ENCODE measurements at places on chromosomes 16 and 17.

DNA sequence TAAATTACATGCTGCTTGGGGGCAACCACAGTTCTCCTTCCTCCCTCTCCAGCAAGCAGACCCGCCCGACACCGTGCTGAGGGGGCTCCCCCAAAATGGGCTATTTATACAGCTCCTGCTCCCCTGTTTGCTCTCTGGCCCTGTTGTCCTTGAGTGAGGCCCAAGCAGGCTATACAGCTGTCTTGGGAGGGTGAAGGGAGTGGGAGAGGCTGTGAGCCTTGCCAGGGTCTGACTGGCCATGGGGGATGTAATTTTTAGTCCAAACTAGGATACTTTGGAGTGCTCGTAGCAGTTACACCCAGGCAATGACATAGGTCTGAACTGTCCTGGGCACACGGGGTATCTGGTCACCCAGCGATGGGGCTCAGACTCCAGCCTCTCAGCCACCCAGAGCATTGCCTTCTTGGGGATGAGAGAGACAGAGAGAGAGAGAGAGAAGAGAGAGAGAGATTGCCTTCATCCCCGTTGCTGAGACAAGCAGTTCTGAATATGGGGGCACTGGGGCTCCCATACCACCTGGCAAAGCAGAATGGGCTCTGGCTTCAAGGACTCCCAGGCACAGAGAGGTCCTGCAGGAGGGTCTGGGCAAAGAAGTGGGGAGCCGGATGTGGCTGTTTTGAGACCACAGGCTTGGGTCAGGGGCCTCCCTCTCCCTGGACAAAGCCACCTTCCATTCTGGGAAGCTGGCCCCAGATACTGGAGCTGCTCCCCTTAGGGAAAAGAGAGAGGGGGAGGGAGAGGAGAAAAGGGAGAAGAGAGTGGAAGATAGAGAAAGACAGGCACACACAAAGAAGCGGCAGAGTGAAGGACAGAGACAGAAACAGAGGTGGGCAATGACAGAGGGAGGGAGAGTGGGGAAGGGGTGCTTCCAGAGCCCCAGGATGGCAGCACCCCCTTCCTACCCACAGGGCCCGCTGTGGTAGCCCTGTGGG, 10.7 kb upstream of the TMEM92 start:
- DNase-seq, result no peak

- DNase-seq, result no peak
These were observed 40.5 kb upstream of the ATP2A3 start for GRCh38 chr17:4004517-4005295.

DNA sequence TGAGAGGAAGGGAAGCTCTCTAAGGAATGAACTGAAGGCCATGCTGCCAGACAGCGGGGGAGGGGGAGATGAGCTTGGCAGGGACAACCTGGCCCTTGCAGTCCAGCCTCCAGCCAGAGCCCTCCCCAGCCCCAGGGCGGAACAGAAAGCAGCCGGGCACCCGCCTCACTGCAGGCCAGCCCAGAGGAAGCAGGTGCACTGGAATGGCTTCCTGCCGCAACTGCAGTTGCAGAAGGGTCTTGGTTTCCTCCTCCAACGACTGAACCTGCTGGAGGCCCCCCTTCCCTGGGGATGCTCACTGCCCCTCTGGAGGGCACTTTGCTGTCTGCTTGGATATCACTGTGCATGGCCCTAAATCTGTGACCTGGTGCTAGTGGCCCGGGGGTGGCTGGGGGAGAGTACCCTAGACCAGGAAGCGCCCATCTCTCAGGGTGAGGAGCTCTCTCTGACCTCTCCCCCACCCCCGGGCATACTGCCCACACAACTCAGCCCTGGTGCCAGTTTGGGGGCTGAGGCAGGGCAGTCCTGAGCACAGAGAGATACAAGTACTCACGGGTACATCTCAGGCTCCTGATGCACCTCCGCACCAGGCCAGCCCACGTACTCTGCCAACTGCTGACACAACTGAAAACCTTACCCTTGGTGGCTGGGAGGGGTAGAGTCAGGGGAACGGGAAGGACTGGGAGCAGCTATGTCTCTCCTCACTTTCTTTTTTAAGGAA, 41.1 kb downstream of the MYO18A start:
- DNase-seq, result no peak

GRCh38 chr17:63279498-63280230, 166.4 kb downstream of the CYB561 start:
- DNase-seq, result no peak

- DNase-seq, result no peak
These were observed 21.5 kb upstream of the NDRG4 start for GRCh38 chr16:58478427-58478826.

GRCh38 chr17:17890773-17891759, 54.3 kb upstream of the SREBF1 start:
- no peak for DNase-seq

DNA sequence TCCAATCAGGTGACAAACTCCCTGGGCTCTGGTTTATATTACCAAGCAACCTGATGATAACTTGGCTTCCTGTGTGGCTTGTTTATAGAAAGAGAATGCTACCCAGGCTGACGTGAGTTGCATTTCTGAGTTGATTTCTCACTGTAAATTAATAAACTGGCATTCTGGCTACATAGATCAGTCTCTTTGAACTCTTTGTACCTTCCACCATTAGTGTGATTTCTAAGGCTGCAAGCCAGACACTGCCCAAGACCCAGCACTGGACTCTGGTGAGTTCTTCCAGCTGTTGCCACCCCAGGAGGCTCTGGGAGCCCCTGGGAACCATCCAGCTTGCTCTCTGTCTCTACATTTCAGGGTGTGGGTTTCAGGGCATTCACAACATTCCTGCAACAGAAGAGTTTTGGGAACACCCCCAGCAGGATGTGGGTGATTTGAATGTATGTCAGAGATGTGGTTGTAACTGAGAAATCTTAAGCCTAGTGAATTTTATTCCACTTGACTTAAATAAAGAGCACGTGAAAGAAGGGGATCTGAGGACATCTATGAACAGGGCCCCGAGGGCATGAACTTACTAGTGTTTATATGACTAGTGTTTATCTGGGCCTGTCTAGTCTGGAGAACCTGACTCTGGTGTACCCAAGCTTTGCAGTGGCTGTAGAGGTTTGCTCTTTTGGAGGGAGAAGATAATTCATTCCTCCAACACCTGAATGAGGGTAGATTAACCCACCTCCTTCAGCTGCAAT, 30.3 kb upstream of the LRRC37A start:
- DNase-seq, result no peak

DNA sequence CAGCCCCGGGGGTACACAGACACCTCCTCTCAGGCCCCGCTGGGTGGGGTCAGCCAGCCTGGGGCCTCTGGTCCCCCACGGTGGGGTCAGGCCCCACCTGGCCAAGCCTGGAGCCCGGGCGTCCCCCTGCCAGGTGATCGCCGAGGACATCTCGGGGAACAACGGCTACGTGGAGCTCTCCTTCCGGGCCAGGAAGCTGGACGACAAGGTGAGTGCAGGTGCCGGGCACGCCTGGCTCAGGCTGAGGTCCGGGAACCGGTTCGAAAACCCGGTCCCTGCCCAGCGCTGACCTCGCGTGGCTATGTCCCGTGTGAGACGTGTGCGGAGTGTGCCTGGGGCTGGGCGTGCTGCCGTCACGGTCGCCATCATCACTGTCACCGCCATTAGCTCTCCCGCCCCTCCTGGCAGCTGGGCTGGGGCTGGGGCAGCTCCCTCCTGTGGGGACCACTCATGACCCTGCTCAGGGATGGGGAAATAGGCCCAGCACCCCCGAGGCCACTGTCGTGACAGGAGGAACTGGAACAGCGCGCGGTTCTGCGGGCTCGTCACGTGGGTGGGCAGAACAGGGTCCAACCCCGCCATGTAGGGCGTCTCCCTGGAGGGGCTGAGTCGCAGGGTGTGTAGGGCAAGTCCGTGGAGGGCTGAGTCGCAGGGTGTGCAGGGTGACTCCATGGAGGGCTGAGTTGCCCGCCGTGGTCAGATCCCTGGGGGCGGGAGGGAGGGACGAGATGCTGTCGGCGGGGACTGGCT, 8.5 kb downstream of the CPNE7 start:
- DNase-seq, result no peak

DNA sequence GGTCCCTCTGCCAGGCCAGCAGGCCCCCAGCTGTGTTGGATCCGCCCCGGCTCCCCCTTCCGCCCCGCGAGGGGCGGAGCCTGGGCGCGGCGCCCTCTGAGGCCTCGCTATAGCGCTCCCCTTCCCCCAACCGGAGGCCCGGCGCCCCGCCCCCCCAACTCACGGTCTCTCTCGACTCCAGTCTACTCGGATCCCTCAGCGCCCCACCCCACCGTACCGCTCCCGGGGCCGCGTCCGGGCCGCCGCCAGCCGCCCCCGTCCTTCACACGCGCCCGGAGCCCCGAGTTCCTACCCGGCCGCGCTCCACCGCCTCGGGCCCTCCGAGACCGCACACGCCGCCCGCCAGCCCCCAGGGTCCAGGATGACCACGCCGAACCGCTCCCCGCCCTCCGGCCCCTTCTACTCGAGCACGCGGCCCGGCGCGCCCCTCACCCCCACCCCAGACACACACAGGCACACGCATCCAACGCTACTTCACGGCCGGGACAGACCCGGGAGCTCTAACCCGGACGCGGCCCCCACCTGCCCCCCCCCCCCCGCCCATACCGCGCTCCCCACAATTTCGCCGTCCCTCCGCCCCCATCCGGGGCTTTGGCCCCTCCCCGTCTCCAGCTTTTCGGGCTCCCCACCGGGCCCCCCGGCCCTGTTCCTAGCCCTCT, 1.4 kb downstream of the PHF23 start:
- no peak for DNase-seq

- no peak for DNase-seq
These were observed 55.3 kb downstream of the SKAP1 start for GRCh38 chr17:48374650-48375230.

Data from coronary artery (tissue), 2 donors.